ENCODE measurements at places on chromosomes 1 and 21.

DNA sequence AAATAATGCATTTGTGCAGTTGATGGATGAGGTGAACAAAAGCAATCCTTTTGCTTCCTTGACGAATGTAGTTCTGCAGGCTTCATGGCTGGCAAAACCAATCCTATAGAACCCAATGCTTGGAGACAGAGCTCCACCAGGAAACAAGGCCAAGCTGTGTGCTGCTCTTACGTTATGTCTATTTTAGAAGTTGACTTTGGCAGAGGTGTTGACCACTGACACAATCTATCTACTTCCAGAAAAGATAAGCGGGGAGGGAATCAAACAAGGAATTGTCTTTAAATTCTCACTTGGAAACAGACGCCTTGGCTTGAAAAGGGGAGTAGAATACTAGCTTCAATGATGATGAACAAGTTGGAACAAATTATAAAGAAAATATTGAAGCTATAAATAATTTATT is 211.2 kb downstream of the SETD4 start:
- no peak for DNase-seq

DNA sequence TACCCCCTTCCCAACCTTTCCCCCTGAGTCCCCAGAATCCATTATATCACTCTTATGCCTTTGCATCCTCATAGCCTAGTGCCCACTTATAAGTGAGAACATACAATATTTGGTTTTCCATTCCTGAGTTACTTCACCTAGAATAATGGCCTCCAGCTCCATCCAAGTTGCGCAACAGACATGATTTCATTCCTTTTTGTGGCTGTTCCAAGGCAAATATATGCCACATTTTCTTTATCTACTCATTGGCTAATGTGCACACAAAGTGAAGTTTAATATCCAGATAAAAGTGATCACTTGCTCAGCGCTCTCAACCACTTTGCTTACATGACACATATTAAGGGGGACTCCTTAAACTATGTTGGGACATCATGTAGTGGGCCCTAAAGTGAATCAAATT is 72.4 kb upstream of the TIAM1 start:
- DNase-seq: no peak

GRCh38 chr1:223077247-223077833 is 65.7 kb downstream of the TLR5 start:
- no peak for DNase-seq

GRCh38 chr21:38325731-38326420 is 69.1 kb downstream of the KCNJ15 start:
- no peak for DNase-seq

- DNase-seq: no peak
Measured at GRCh38 chr1:212514056-212514614, 81.4 kb downstream of the NENF start.

DNA sequence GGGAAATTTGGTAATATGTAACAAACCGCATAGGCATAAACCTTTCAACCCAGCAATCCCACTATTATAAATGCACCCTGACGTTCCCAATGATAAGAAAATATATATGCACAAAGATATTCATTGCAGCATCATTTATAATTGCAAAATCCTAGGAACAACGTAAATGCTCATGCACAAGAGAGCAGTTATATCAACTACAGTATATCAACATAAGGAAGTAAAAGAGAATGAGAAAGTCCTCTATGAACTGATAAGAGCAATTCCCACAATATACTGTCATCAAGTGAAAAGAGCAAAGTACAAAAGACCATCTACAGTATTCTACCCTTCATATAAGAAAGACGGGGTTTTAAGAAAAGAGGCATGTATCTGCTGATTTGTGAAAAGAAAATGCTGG is 229.9 kb downstream of the SLC45A1 start:
- DNase-seq: no peak

DNA sequence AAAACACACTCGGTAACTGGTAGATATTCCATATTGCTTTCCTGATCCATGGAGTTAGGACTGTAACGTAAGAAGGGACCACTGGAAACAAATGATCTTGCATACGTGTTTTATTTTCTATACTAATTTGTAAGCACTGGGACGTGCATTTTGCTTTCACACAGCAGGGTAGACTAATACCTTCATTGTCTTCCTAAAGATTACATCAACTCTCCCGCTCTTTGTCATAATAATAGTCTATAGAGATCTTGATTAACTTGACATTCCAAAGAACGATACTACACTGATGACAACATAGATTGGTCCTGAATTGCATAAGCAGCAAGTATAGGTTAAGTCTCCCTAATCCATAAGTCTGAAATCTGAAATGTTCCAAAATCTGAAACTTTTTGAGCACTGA is 166.5 kb downstream of the FAF1 start:
- DNase-seq: no peak

DNA sequence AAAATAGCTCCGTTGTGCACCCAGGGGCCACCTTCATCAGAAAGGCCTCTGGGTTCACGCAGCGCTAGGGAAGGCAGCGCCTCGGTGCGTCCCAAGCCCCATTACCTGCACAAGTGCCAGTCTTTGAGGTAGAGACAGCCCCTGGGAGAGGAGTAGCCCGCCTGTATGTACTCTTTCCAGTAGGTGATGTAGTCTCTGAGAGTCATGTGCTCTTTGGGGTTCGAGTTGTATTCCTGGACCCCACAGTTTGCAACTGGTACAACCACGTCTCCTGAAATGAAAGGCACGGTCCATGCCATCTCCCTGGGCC is 601 bp downstream of the JMJD4 start:
- no peak for DNase-seq

DNA sequence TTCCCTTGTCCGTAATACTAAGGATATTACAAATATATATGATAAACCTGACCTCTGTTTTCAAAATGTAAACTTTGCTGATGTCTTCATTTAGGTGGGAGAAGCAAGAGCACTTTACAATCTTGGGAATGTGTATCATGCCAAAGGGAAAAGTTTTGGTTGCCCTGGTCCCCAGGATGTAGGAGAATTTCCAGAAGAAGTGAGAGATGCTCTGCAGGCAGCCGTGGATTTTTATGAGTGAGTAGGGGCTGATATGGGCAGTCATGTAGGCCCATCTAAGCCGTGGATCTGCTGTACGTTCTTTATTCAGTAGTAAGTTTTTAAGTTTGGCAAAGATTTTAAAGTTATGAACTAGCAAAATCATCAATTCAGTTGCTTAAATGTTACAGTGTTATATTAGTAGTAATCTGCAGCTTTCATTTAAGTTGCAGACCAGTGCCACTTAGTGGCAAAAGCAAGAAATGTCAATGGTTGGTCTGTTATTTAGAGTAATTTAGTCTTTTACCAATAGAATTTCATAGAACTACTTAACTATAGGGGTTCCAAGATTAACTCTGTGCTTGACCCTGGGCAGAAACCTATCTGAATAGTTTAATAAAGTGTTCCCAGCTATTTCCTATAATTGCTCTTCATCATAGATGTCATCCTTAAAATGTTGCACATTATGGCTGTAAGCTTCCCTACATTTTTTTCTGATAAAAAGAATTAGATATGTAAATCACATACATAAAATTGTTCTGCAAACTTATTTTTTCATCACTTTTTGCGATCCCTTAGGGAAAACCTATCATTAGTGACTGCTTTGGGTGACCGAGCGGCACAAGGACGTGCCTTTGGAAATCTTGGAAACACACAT is 21.3 kb downstream of the GPSM2 start:
- no peak for DNase-seq

DNA sequence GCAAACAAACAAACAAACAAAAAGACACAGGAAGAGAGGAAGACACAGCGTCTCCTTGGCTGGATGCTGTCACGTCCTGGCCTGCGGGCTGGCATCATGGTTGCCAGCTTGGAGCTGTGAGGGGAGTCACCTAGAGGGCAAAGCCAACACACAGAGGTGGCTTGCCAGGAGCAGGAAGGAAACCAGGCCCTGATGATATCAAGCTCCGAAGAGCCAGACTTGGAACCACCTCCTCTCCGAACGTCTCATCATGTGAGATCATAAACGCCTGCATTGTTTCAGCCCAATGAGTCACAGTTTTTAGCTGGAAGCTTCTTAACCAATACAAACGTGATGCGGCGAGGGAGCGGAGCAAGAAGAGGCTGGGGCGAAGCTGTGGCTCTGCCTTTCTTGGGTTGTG is 8.7 kb downstream of the PLA2G2D start:
- DNase-seq: no peak

DNA sequence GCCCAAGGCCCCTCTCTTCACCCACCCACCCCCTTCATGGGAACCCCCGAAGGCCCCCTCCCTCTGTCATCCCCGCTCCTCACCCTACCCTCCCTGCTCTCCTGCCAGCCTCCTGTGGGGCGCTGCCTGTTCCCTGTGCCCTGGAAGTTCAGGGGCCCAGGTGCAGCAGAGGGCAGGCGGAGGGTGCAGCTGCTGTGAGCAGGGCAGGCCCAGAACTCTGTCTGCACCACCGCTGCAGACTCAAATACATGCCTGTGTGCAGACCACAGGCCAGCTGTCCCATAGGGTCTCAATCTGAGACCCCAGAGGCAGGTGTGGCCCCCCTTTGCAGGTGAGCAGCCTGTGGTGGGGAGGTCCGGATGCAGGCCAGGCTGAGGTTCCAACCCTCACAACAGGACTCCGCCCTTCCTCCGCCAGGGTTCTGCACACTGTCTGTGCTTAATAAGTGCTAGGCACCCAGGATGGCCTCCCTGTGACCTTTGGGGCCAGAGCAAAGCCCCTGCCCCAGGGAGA is 62.5 kb downstream of the WNT9A start:
- no peak for DNase-seq

GRCh38 chr1:42456754-42457089 is 379 bp downstream of the PPCS start:
- peak; percentile 24 for DNase-seq

GRCh38 chr1:154857441-154858215 is 12.5 kb downstream of the KCNN3 start:
- DNase-seq: no peak

- no peak for DNase-seq
Measured at GRCh38 chr1:171484760-171485374, 463 bp upstream of the PRRC2C start.

DNA sequence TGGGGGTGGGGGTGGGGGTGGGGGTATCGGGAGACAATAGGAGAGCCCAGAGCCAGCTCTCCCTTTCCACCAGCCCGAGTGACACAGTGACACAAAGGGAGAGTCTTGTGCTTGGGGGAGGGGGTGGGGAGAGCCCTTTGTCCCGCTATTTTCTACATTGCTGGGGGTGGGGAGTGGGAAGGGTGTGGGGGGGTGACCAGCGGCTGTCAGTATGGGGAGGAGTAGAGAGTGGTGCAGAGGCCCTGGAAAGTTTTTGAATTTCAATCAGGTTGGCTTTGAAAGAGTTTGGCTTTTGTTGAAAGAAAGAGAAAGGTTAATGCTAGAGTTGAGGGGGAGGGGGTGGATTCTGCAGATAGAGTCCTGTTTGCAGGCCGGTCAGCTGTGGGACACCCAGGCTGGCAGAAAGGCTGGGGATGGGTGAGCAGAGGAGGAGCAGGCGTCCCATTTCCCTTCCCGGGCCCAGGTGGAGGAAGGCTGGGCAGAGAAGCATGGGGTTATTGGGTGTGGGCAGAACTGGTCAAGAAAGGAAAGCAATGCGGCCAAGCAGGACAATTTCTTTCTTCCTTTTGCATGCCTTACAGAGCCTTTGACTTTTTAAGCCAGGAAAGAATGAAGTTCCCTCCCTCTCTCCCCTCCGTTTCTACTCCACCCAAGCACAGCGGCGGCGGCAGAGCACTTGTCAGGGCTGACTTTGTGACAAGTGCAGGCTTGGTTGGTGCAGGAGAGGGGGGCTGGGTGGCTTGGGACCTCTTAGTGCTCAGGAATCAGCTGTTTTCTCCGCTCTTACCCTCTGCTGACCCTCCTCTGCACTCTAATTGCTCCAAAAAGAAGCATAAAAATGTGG is 96.2 kb downstream of the RNF220 start:
- no peak for DNase-seq

DNA sequence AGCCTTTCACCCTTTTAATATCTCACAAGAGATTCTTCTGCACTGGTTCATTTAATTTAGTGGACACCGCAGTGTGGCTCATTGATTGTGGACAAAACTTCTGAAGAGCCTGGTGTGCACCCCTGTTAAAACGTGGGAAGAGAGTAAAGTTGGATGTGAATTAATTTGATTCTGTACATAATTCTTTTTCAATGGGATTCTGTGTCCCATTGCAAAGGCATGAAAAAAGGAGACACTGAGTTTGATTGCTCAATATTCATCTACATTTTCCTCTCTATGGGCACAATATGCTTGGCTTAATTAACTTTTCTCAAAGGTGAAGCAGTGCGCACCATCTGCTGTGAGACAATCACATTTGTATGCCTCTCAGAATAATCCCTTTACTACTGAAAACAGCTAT is 95.1 kb downstream of the BARHL2 start:
- no peak for DNase-seq

DNA sequence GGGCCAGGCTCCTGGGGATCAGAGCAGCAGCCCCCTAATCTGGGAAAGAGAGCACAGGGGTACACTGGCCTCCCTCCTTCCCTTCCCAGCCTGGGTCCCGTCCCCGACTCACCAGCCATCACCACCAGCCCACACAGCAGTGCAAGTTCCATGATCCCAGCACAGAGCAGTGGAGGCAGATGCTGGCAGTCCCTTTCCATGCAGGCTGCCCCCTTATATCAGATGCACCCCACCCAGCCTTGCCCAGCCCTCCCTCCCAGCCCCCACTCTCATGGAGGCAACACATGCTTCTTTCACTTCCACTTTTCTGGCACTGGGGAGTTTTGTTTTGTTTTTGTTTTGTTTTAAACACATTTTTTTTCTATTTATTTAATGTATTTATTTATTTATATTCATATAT is at the start of gene PLA2G2D:
Gene PLA2G2D (minus strand): TSS at position 190 of the 400 bp plus-strand sequence. CDS start 38 bp downstream, at position 152.
- no peak for DNase-seq

DNA sequence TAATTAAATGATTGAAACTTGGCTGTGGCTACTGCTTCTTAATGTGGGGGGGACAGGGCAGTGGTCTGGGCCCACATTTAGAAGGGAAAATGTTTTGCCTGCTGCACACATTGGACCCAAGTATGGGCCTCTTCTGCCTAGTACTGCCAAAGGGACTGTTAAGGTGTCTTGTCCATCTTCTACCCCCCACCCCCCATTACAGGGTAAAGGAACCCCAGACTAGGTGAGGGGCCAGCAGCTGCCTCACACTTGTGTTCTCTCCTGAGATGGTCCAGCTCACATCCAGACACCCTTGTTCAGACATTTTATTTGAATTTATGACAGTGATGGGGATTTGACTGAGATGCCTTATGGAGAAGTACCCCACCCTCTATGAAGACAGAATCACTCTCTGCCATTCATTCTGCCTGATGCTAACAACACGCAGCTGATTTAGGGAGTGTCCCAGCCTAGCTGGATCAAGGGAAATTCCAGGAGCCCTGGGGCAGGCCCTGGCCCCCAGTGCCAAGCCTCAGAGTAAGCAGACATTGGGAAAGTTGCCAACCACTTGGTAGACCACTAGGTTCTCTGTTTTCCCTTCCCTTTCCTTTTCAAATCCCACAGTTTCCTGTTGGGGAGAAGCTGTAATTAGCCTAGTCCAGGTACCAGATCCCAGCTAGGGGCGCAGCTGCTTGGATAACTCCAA is 42.1 kb downstream of the YARS1 start:
- DNase-seq: no peak

- no peak for DNase-seq
Measured at GRCh38 chr1:54714881-54715492, 674 bp upstream of the TTC4 start.

- DNase-seq: no peak
Measured at GRCh38 chr1:21143752-21144151, 32.9 kb downstream of the EIF4G3 start.

- no peak for DNase-seq
Measured at GRCh38 chr21:38821248-38821647, 15.5 kb downstream of the ETS2 start.

- no peak for DNase-seq
Measured at GRCh38 chr1:25909040-25909439, 2.8 kb upstream of the STMN1 start.

GRCh38 chr1:41623736-41624135 is 139.3 kb upstream of the EDN2 start:
- DNase-seq: no peak

- no peak for DNase-seq
Measured at GRCh38 chr1:181525104-181525721, 41.9 kb downstream of the CACNA1E start.
